Colonic mucosa (tissue), 4 donors: ENCODE measurements at places on chromosomes 2 and 18. TPM values are rescaled to one million over a fixed set of nuclear protein-coding genes. Genes with fewer than 3 reads are reported as not detected.

- no peak for DNase-seq
Observed at GRCh38 chr2:37827455-37827854, 97.6 kb upstream of the RMDN2 start.

- no peak for DNase-seq
Observed at GRCh38 chr2:109157563-109158105, 28.6 kb downstream of the SH3RF3 start.

Gene PLCL1
- 0.30 TPM for total RNA-seq

Gene LYG1
- 1.1 TPM for total RNA-seq

Gene MAPK4
- total RNA-seq: 1.8 TPM
